Stimulated activated CD4-positive, alpha-beta T cell treated with anti-CD3 and anti-CD28 coated beads, Interleukin-12 subunit alpha, Interleukin-12 subunit beta, amount 100 ng/mL, for 24 hours (primary cell): ENCODE measurements at places on chromosomes 1 and 21.

DNA sequence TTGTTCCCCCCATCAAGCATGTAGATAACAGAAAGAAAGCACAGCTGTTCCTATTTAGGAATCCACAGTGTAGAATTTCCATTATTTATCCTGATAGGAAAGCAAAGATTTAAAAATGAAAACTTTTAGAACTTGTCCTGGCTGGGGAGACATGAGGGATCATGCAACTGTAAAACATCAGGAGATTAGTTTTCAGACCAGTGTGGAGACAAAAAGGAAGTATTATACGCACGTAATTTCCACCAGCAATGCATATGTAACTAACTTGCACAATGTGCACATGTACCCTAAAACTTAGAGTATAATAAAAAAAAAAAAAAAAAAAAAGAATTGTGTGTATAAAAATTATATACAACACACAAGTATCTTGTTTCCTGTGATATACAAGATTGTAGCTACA is 172.4 kb downstream of the NEGR1 start:
- no peak for DNase-seq

GRCh38 chr1:153023109-153023508 is 7.9 kb upstream of the SPRR1B start:
- DNase-seq, result no peak

DNA sequence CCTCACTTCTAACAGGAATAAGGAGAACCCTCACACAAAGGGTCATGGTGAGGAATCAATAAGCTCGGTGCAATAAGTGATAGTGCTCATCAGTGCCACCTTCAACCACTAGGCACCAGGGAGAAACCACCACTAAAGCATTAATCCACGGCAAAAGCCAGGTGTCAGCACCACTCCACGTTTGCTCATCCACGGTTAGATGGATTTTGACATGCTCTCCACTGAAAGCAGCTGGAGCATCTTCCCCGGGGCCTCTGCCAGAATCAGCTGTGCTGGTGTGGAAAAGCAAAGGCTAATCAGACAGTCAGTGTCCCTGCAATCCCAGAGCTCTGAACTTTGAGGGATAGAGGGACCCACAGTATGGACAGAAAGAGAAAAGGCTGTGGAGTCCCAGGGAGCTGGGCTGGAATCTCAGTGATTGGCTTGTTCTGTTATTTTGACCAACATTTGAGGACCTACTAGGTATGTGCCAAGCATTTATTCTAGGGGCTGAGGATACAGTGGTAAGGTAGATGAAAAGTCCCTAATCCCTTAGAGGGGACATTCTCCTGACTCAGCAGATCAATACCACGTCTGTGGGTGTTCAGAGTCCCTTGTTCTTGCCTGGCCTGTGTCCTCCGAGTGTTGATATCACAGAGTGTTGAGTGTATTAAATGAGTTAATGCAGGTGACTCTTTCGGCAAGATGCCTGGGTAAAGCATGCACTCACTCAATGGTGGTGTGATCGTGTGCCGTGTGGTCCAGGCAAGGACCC is 41.3 kb downstream of the FHAD1 start:
- no peak for DNase-seq

- DNase-seq, result no peak
These were observed 612.8 kb downstream of the LMO4 start for GRCh38 chr1:87941337-87941946.

DNA sequence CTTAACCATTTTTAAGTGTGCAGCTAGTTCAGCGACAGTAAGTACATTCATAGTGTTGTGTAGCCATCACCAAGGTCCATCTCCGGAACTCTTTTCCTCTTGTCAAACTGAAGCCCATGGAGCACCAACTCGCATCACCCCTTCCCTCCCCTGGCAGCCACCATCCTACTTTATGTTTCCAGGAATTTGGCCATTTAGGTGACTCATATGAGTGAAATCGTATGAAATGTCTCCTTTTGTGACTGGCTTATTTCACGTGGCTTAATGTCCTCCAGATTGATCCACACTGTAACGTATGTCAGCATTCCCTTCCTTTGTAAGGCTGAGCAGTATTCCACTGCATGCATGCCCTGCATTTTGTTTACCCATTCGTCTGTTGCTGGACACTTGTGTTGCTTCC is 2.5 kb downstream of the COL6A2 start:
- no peak for DNase-seq
